ENCODE measurements at places on chromosomes 4 and X. TPM values are rescaled to one million over a fixed set of nuclear protein-coding genes. Genes with fewer than 3 reads are reported as not detected.

GRCh38 chrX:46713672-46714490, 45.0 kb downstream of the SLC9A7 start:
- H3K27me3 ChIP-seq = no peaks in the 10 kb centered on the region
- H3K27ac ChIP-seq = no peak overlapping the region
- peaks cover 5% of the 10 kb centered on the region for H3K4me1 ChIP-seq
- H3K36me3 ChIP-seq = peaks cover 3% of the 10 kb centered on the region
- H3K4me3 ChIP-seq = no peak overlapping the region
- DNase-seq = no peak

DNA sequence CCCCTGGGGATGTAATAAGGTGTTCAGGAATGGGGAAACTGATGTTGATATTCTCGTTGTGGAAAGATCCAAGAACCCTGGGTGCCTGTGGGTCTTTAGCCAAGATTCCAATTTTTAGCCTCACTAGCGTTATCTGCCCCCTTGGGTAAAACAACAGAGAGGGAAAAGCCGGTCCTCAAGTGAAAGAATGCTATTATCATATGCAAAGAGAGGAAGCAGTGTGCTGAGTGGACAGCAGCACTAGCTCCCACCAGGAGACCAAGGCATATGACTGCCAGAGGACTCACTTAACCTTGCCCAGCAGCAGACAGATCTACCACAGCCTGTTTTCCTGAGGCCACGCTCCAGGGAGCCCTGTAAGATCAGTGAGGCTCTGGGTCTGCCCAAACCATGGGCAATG, 257.9 kb upstream of the CPEB2 start:
- no peak overlapping the region for H3K4me3 ChIP-seq
- DNase-seq = no peak
- peaks cover 2% of the 10 kb centered on the region for H3K27me3 ChIP-seq
- H3K27ac ChIP-seq = no peak overlapping the region

DNA sequence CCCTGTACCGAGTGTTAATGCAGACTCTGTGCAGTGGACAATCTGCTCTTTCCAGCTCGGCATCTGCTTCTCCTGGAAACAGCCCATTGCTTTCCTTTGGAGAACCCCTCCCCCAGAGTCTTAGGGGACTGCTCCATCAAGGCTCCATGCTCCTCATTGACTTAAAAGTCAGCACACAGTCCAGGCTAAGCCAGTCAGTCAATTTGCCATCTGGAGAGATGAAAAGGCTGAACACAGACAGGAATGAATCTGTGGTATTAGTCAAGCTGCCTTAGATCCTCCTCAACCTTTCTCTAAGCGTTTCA, 20.3 kb downstream of the ATP8A1 start:
- DNase-seq = no peak
- H3K27ac ChIP-seq = no peak overlapping the region
- H3K4me1 ChIP-seq = no peaks in the 10 kb centered on the region
- no peaks in the 10 kb centered on the region for H3K36me3 ChIP-seq

GRCh38 chr4:59063015-59063720, 1953.0 kb upstream of the IGFBP7 start:
- H3K4me3 ChIP-seq = no peak overlapping the region
- no peaks in the 10 kb centered on the region for H3K36me3 ChIP-seq
- H3K27me3 ChIP-seq = no peaks in the 10 kb centered on the region
- DNase-seq = no peak
- no peak overlapping the region for H3K27ac ChIP-seq
- H3K4me1 ChIP-seq = no peaks in the 10 kb centered on the region

DNA sequence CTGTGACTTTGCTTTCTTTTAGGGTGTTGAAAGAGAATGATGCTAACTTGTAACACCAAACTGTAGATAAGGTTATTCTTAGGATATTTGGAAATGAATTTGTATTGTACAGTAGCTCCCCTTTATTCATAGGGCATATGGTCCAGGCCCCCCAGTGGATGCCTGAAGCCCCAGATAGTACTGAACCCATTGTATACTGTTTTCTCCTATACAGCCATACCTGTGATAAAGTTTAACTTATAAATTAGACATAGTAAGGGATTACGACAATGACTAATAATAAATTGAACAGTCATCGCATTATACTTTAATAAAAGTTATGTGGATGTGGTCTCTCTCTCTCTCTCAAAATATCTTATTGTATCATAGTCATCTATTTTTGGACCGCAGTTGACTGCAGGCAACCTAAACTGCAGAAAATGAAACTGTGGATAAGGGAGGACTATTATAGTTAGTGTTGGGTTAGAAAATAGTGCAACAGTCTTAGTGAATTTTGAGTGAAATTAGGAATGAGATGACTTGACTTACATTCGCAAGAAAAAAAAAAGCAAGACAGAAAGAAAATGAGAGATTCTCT, 105.1 kb downstream of the CLDN22 start:
- H3K27ac ChIP-seq = no peak overlapping the region
- DNase-seq = no peak
- H3K27me3 ChIP-seq = no peaks in the 10 kb centered on the region

DNA sequence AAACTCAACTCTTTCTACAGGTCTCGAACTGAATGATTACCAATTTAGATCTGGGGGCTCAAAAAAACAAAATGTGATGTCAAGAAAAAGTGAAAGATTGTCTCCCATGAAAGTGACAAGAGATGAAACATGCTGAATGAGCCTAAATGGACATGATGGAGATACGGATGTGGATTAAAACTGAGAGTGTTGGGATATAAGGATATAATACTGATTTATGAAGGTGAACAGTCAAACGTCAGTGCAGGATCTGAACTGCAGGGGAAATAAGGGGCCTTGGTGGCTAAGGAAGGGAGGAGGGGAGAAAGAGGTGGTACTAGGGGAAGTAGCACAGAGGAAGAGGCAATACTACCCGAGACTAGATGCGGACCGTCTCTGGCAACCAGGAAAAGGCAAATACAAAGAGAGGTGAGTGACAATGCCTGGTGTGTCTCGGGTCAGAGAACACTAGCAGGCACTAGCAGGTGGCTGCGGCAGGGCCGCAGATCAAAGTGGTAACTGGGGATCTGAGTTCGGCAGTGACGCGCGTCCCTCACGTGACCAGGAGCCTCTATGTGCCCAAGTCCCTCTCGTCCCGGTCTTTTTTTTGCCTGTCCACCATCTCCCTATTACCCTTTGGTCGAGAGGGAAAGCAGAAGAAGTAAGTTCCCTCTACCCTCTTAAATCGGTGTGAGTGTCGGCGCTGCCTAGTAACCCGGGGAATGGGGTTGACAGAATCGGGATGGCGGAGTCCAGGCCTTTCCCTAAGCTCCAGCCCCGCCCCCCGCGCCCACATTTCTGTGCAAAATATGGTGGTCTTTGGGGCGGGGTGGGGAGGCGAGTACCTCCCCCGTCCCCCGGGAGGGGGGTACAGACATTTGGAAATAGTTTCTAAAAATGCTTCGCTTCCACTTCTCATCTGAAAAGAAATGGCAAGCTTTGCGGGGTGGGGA, at the start of gene TCEAL1:
TSS of gene TCEAL1 (plus strand) at position 590 of the 932 bp plus-strand sequence. CDS start 942 bp downstream, outside the sequence.
- H3K27ac ChIP-seq = peak within 1 kb of the TSS; percentile 95
- no peak for DNase-seq
- H3K36me3 ChIP-seq = peaks cover 1% of the 10 kb centered on the region
- H3K27me3 ChIP-seq = no peaks in the 10 kb centered on the region

GRCh38 chr4:139736274-139736660, 70.6 kb downstream of the MGST2 start:
- H3K36me3 ChIP-seq = no peaks in the 10 kb centered on the region
- peak overlapping the region; percentile 77 for H3K4me3 ChIP-seq

GRCh38 chr4:15042529-15043167, 40.4 kb downstream of the CPEB2 start:
- DNase-seq = no peak
- peaks cover 67% of the 10 kb centered on the region for H3K4me1 ChIP-seq
- no peak overlapping the region for H3K4me3 ChIP-seq
- no peaks in the 10 kb centered on the region for H3K27me3 ChIP-seq
- H3K36me3 ChIP-seq = peaks cover 17% of the 10 kb centered on the region
- H3K27ac ChIP-seq = peak overlapping the region; percentile 88

- H3K4me1 ChIP-seq = no peaks in the 10 kb centered on the region
- no peak within 1 kb of the TSS for H3K4me3 ChIP-seq
- no peak for DNase-seq
- H3K36me3 ChIP-seq = no peaks in the 10 kb centered on the region
- peaks cover 25% of the 10 kb centered on the region for H3K27me3 ChIP-seq
Measured at GRCh38 chr4:154781126-154781982, at the start of gene RBM46. Gene RBM46, plus strand, starts transcription at chr4:154781272. Its CDS starts 15,481 bp downstream, at chr4:154796753.

GRCh38 chrX:107597791-107598190, 30.5 kb upstream of the PRPS1 start:
- no peaks in the 10 kb centered on the region for H3K27me3 ChIP-seq
- DNase-seq = no peak
- H3K4me1 ChIP-seq = no peaks in the 10 kb centered on the region
- H3K36me3 ChIP-seq = no peaks in the 10 kb centered on the region
- no peak overlapping the region for H3K27ac ChIP-seq

- peak overlapping the region; percentile 98 for H3K27ac ChIP-seq
- peaks cover 33% of the 10 kb centered on the region for H3K4me1 ChIP-seq
- H3K36me3 ChIP-seq = no peaks in the 10 kb centered on the region
- H3K27me3 ChIP-seq = no peaks in the 10 kb centered on the region
- DNase-seq = no peak
Measured at GRCh38 chr4:184747034-184747830, 13.3 kb upstream of the CENPU start.

- peaks cover 5% of the 10 kb centered on the region for H3K4me1 ChIP-seq
- no peak overlapping the region for H3K27ac ChIP-seq
- peaks cover 4% of the 10 kb centered on the region for H3K36me3 ChIP-seq
- peaks cover 64% of the 10 kb centered on the region for H3K27me3 ChIP-seq
- no peak for DNase-seq
- no peak overlapping the region for H3K4me3 ChIP-seq
Measured at GRCh38 chr4:5928274-5928673, 35.4 kb upstream of the CRMP1 start.

DNA sequence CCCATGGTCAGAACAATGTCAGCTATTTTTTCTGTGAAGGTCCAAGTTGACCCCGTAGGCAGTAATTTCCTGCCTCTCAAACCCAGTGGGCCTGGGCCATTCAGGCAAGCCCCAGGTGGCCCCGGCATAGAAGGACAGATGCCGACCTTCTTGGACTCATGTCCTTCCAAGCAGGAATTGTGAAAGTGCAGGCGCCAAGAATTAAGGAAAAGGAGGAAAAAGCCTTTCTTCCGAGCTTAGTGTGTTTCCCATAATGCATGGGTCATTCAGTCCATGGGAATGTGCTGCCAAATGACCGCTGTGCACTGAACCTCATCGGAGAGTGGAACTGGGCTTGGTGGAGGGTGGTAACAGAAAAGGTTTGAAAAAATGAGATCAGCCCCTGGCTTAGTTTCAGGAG, 196.5 kb upstream of the HS3ST1 start:
- no peak overlapping the region for H3K4me3 ChIP-seq
- no peak overlapping the region for H3K27ac ChIP-seq

DNA sequence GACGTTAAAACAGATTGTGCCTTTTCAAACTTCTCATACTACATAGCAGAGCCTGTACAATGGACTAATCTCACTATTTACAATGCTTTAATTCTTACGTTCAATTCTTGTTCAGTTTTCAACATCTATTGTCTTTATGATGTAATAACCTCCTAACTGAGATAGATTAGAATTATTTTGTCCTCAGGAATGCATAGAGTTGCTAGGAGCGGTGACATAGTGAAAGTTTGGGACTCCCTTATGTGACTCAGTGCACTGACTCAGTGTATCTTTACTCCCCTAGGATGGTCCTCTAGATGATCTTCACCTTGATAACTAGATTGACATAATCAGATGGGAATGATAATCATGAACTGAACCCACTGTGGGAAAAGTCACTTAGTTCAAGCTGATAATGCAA, 151.5 kb downstream of the VEGFC start:
- no peak for DNase-seq
- no peaks in the 10 kb centered on the region for H3K36me3 ChIP-seq
- H3K27ac ChIP-seq = no peak overlapping the region
- no peaks in the 10 kb centered on the region for H3K4me1 ChIP-seq
- no peak overlapping the region for H3K4me3 ChIP-seq

DNA sequence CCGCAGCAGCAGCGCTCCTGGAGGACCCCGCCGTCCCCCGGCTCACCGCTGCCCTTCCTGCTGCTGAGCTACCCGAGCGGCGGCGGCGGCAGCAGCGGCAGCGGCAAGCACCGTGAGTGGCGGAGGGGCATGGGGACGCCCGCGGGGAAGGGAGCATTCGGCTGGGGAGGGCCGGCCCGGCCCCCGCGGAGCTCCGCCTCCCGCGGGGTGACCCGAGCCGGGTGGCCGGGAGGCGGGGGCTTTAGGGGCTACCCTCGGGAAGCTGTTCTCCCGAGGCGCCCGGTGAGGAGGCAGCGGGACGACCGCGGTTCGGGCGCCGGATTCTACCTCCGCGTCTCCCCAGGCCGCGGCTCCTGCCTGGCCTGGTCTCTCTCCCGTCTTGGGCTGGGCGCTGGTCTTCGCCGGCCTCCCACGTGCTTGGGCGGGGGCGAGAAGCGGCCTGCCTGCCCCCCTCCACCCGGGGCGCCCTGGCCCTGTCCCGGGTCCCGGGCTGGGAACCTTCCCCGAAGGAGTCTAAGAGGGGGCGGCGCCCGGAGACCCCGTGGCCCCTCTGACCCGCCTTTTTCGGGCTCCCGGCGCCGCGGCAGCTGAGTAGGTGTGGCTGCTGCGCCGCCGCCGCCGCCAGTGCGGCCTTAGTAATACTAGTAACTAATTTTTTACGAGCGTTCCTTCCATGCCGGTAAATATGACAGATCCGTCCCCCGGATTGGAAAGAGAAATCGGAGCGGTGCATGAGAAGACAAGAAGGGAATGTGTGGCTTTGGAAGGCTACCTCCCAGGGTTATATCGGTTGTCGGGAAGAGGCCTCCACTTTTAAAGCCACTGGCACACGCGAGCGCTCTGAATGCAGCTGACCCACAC, 16.4 kb upstream of the RUFY3 start:
- H3K4me3 ChIP-seq = peak overlapping the region; percentile 93
- DNase-seq = no peak
- peak overlapping the region; percentile 93 for H3K27ac ChIP-seq
- peaks cover 24% of the 10 kb centered on the region for H3K4me1 ChIP-seq

DNA sequence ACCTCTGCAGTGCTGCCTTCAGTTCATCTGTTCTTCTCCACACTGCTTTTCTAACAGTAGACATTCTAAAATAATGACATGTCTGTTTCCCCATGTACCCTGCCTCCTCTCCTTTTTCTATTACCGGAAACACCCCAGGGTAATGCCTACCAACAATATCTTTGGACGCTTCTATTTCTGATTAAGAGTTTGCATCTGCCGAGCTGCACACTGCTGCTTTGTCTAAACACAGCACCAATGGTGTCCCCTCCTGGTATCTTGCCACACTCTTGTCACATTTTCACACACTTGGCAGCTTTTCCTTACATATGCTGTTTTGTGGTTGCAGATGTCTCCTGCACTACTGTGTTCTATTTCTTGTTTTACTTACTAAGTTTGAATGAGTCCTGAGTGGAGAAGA, 288.8 kb downstream of the GRIA2 start:
- H3K4me1 ChIP-seq = peaks cover 5% of the 10 kb centered on the region
- DNase-seq = no peak
- H3K27ac ChIP-seq = no peak overlapping the region
- no peaks in the 10 kb centered on the region for H3K36me3 ChIP-seq

GRCh38 chr4:119652998-119653397, 24.4 kb upstream of the PDE5A start:
- H3K4me1 ChIP-seq = peaks cover 15% of the 10 kb centered on the region
- H3K27me3 ChIP-seq = no peaks in the 10 kb centered on the region
- no peaks in the 10 kb centered on the region for H3K36me3 ChIP-seq
- H3K4me3 ChIP-seq = no peak overlapping the region

TCEAL6 gene
- not detected for total RNA-seq

PWWP3B gene
- 2.1 TPM for total RNA-seq

SLC26A1 gene
- 0.72 TPM for total RNA-seq

ANXA3 gene
- total RNA-seq = 3.7 TPM

STAP1 gene
- not detected for total RNA-seq

DOK7 gene
- not detected for total RNA-seq

TLR3 gene
- 7.9 TPM for total RNA-seq

CENPVL1 gene
- not detected for total RNA-seq

LIMCH1 gene
- total RNA-seq = 9.8 TPM

TRIML2 gene
- total RNA-seq = 1.1 TPM

MID1IP1 gene
- total RNA-seq = 36.0 TPM

Data from chondrocyte (in vitro differentiated cells).